Hematopoietic multipotent progenitor cell (in vitro differentiated cells): ENCODE measurements at places on chromosomes 3 and 15.

DNA sequence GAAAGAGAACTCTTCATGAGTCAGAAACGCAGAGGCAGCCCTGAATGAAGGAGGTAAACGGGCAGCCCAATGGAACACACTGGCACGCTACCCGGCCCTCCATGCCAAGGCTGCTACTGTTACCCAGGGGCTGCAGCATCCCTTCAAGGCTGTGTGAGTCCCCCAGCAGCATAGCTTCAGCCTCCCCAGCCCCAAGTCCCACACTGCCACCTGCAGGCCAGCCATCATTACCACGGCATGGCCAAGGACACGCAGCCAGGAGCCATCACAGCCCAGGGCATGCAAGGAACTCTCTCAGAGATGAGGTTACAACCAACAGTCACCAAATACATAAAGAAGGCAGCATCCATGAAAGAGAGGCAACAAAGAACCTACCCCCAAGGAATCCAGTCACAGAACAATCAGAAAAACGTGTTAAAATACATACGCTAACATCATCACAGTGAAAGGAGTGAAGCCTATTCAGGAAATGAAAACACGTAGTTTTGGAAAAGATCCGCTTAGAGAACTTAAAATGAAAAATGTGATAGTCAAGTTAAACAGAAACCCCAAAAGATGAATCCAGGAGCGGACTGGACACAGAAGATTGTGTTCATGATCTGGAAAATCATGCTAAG is 22.4 kb downstream of the PLA2G4F start:
- DNase-seq: peak; percentile 55

GRCh38 chr3:45499529-45499928 is 95.0 kb upstream of the LIMD1 start:
- peak; percentile 35 for DNase-seq

GRCh38 chr15:81012588-81012987 is 11.9 kb downstream of the TLNRD1 start:
- DNase-seq: no peak

DNA sequence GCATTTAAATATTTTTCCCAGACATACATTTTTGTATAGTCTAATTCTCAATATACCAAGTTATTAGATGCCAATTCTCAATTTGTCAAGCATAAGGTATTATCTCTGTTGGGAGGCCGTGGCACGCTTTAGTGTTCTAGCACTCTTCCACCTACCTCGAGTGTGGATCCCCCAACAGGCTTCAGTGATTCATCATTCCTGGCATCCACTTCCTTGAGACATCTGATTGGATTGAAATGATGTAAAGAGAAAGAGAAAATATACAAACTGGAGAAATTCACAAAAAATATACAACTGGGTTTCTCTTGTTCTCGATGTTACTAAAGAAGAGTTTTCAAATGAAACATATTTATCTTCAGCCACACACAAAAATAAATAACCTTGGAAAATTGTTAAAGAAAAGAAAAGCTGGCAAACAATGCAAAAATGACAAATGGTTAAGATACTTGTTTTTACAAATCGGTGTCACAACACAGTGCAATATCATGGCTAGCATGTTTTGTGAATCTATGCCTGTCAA is 218.0 kb upstream of the CDIN1 start:
- DNase-seq: no peak

DNA sequence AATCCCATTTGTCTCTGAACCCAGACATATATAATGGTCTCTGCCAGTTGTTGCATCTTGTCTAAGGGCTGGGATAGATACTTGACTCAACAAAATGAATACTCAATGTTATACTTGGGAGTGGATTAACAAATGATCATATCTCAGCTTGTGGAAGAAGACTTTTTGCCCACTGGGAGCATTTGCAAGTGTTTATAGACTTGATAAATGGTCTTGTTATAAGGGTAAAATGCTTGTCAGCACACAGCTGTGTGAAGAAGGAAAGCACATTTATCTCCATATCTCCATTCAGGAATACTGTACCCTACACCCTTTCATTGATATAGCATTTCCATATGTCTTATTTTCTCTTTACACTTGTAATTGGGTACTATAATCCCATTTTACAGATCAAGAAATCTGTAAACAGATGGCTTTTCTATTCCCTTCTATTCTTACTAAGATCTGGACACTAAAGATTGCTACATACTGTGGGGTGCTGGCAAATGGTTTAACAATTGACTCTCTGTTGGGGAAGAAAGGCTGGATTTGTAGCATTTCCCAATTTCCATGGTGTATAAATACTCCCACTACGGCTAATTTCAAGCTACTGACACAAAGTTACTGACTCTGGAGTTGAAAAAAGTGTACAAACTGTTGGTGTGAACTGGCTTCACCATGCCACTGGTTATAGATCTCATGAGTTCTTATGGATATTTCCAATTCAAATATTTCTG is 154.6 kb downstream of the CHST2 start:
- no peak for DNase-seq

DNA sequence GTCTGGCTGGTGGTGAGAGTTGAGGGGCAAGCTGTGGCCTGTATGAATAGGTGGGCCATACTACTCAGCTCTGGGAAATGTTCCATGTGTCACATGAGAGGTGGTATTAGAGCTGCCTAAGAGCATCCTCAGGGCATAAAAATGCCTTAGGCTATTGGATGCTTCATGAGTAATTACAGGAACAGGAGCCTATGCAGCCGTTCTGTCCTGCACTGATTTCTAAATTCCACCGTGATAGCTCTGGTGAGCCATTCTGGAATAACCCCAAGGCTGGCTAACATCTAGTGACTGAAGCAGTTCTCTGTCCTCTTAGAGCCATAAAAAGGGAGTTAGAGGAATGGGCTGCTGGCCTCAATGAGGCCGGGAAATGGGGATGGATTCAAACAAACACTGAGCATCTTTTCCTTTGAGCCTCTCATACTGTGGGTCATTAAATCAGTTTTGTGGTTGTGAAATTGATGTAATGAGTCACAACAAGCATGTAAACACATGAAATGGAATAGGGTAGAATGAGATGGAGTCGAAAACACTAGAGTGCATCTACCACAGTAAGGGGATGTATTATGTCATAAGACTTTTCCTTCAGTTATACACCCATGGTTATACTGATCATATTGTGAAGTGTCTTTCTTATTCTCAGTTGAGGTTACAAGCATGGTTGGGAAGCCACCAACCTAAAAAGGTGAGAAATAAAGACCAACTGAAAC is 41.0 kb downstream of the DGKG start:
- no peak for DNase-seq

GRCh38 chr3:187858041-187858440 is 112.8 kb upstream of the BCL6 start:
- no peak for DNase-seq

DNA sequence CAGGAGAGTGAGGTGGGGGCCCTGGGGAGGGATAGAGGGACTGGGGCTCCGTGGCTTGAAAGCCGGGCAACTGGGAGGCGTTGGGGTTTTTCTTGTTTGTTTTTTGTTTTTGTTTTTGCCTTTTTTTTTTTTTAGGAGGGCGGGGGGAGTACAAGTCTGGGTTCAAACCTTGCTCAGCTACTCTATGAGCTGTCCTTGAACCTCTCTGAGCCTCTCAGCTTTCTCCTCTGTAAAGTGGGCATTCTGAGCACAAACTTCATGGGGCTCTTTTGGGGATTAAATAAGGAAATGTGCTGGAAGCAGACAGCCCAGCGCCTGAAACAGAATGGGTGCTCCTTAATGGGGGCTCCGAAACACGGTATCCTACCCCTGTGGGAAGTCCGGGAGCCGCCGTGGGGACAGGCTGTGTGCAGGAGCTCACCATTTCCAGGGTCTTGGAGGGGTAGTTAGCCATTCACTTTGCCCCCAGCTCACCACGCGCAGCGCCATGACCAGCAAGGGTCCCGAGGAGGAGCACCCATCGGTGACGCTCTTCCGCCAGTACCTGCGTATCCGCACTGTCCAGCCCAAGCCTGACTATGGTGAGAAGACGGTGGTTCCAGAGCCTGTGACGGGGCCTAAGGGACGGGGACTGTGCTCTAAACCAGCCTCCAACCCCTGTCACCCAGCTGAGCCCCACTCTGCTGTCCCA is 388 bp downstream of the ACY1 start:
- DNase-seq: no peak

- no peak for DNase-seq
Measured at GRCh38 chr3:127043041-127043641, 60.2 kb downstream of the PLXNA1 start.
